ENCODE measurements at places on chromosomes 1 and 21.

- no peak for DNase-seq
Observed at GRCh38 chr1:82486969-82487368, 686.2 kb downstream of the ADGRL2 start.

- DNase-seq = peak; percentile 88
Observed at GRCh38 chr1:205325334-205325884, 3.9 kb upstream of the NUAK2 start.

- DNase-seq = no peak
Observed at GRCh38 chr1:26747048-26747447, 40.7 kb upstream of the PIGV start.

- no peak for DNase-seq
Observed at GRCh38 chr1:84089465-84089864, 54.6 kb upstream of the PRKACB start.

DNA sequence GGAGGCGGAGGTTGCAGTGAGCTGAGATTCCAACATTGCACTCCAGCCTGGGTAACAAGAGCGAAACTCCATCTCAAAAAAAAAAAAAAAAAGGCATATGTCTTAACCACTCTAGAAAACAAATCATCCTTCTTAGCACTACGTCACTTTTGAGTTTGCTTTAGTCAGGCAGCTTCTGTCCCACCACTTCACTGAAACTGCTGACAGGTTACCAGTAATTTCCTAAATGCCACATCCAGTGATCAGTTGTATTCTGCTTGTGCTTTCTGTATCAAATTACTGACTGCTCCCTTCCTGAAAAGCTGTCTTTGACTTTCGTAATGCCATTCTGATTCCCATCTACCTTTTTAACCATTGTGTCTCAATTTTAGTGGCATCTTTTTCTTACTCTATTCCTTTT, 21.7 kb downstream of the RCOR3 start:
- no peak for DNase-seq

GRCh38 chr1:205172729-205173366, 38.7 kb downstream of the DSTYK start:
- peak; percentile 47 for DNase-seq

GRCh38 chr1:238088560-238089290, 198.0 kb upstream of the ZP4 start:
- no peak for DNase-seq

GRCh38 chr1:42679364-42679983, 2.7 kb upstream of the YBX1 start:
- no peak for DNase-seq

DNA sequence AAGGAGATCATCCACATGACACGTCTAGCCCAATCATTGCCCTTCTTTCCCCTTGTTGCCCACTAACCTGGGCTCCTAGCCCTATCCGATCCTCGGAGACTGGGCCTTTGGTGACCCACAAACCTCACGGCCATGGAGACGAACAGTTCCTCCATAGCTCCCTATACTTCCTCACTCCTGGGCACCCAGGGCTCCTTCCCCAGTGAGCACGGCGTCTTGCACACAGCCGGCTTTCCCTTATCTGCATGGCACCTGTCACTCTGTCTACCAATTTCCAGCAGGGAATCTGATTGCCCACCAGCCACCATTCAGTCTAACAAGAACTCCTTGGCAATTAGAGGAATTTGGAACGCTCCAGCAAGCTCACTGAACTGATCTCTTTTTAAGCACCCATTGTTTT, 3.1 kb downstream of the GNG4 start:
- no peak for DNase-seq

- DNase-seq = no peak
Observed at GRCh38 chr1:97464305-97464704, 456.5 kb downstream of the DPYD start.

DNA sequence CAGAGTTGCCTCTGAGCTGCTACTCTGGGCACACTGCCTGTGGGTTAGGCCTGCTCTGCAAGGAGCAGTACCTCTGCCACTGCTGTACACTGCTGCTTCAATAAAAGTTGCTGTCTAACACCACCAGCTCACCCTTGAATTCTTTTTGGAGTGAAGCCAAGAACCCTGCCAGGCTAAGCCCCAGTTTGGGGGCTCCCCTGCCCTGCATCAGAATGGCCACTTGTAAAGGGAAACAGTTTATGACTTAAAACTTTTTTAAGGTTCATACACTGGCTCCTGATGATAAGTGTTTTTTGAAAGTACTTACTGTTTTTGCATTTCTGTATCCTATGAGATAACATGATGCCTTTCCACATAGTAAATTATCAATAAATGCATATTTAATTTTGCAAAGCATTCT, 310.0 kb downstream of the LMO4 start:
- DNase-seq = no peak

GRCh38 chr1:53653200-53653575, 85.8 kb downstream of the GLIS1 start:
- DNase-seq = no peak

DNA sequence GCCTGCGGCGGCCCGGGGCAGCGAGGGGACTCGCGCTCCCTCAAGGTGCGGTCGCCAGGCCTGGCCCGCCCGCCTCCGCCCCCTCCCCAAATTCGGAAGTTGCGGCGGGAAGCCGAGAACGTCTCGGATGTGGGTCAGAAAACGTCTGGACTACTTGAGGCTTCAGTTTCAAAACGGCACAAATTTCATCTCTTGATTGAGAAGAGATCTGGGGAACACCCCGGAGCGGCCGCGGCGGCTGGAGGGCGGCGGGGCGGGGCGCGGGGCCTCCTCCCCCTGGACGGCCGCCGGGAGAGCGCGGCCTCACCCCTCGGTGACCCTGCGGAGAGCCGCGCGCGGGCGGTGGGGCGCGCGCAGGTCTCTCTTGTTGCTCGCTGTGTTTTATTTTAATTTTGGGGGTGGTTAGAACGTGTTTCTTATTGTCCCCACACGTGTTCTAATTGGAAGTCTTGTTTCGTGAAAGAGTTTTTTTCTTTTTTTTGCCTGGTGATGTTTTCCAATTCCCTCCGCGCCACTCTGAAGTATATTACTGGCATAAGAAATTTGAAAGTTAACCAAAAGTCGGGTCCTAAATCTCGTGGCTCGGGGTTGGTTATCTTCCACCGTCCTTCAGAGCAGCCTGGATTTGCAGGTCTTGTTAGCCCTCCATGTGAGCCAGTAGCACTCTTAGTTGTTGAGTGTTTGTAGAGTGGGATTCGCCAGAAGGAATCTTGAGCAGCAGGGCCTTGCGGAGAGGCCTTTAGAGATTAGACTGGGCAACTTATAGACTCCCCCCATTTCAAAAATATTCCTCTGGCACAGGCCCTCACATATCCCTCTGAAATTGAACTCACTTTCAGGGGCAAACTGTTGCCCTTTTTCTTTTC, 749 bp downstream of the PCBP3 start:
- no peak for DNase-seq

DNA sequence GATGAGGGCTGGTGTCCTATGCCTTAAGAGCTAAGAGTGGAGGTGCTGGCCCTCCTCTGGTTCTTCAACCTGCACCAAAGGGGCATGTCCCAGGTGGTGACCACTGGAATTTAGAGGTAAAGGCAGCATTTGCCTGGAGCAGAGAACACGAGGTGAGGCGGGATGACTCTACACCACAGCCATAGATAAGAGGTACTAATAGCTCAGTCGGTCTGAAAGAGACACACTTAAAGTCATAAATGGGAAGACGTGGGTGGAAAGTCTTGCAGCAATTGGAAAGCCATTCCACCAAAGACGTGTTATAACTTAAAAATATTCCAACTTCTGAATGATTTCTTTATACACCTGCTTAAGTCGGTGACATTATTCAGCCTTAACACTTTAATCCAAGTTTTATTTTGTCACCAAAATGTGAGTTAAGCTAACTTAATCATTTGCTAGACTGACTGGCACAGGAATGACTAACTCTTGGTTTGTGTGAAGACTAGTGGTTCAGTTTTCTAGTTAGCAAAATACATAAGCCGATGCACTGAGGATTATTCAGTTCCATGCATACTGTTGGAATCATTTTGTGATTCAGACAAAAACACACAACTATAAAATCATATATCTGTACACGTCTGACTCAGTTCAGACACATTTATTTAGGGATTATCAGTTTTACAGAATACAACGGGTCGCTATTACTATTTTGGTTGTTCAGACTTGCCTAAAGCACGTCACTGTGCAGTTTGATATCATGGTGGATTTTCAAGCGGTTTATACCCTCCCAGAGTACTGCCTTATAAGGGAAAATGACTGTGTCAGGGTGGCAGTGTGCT, 4.6 kb upstream of the ETS2 start:
- no peak for DNase-seq

GRCh38 chr1:97119260-97120158, 397.9 kb downstream of the PTBP2 start:
- no peak for DNase-seq

DNA sequence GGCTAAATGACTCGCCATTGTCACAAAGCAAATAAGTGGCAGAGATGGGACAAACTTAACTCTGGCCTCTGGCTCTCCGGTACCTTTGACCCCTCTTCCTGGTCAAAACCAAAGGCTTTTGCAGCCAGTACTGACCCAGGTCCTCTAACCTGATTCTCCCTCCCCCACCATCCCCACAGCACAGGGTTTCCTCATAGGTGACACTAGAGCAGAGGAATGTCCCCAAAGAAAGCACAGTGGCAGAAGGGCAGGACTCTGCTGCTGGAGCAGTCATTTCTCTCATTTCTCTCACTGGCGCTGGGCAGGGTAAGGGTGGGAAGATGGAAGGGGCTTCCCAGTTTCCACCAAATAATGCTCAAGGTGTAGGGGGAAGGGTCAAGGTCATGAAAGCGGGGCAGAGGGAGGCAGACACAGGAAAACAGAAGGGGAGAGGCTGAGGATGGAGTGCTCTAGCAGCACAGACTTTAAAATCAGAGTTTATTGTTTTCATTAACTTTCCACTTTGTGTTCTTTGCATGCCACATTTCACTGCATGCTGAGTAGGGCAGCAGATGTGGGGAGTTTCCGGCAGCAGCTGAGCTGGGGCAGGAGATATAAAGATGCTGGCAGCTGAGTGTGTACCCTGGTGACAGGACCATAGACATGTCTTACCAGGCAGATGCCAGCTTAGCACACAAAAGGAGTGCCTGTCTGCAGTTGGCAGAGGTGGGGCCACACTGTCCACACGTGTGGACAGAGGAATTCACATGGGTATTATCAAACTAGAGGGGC, 80.5 kb downstream of the FAM78B start:
- no peak for DNase-seq

DNA sequence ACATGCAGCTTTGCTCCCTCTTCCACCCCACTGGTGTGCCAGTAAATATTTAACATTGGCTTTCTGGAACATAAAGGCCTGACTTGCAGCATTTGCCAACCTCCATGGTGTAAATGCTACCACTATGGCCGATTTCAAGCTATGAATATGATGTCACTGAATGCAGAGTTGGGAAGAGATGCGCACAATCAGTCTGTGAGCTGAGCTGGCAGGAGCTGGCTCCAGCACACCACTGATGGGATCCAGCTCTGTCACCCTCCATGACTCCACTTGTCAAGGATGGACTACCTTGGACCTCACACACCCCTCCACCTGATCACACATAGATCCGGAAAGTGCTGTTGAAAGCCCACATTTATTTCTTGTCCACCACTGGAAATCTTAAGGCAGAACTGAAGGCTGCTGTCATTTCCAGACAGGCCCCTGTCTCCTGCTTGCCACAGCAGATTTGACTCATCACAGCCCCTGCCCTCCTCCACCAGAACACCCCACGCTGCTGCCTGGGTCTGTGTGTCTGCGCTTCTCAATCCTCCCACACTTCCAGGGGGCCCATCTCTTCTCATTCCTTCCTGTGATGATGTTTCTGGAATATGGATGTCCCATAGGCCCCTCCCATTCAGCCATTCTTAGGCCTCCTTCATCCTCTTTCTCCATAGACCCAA, 82.2 kb upstream of the BCAR3 start:
- no peak for DNase-seq

DNA sequence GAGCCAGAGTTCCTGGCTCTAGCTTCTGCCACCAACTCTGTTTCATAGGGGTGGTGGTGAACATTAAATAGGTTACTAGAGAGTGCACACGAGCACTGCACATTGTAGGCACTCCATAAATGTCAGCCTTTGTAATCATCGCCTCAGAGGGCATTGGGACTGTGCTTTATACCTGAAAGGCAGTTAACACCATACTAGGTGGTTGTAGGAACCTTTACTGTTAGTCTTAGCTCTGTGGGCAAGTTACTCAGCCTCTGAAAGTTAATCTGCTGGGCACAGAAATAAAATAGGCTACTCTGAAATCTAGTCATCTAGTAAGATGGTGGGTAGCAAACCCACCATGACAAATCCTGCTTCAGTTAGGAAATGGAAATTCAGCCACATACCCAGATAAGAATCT, 37.6 kb downstream of the ARID1A start:
- no peak for DNase-seq

- peak; percentile 80 for DNase-seq
Observed at GRCh38 chr1:25796811-25797458, 3.1 kb upstream of the SELENON start.

GRCh38 chr1:147837964-147838292, 64.7 kb upstream of the GJA8 start:
- DNase-seq = no peak

DNA sequence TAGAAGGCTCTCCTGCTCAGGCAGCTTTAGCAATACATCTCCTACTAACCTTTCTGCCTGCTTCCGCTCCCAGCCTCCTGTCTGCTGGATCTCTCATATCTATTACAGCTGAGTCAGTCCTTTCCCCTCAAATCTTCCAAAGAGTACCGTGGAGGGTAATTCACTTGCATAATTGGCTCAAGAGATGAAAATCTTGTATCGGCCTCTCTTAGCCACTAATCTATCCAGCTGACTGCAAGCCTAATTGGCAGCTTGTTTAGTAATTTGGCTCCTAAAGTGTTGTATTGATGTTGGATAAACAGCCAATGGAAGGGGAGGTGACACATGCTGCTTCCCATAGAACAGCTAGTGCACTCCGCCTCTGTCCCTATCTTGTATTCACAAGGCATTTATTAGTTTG, 195.7 kb downstream of the GPATCH2 start:
- DNase-seq = peak; percentile 22

DNA sequence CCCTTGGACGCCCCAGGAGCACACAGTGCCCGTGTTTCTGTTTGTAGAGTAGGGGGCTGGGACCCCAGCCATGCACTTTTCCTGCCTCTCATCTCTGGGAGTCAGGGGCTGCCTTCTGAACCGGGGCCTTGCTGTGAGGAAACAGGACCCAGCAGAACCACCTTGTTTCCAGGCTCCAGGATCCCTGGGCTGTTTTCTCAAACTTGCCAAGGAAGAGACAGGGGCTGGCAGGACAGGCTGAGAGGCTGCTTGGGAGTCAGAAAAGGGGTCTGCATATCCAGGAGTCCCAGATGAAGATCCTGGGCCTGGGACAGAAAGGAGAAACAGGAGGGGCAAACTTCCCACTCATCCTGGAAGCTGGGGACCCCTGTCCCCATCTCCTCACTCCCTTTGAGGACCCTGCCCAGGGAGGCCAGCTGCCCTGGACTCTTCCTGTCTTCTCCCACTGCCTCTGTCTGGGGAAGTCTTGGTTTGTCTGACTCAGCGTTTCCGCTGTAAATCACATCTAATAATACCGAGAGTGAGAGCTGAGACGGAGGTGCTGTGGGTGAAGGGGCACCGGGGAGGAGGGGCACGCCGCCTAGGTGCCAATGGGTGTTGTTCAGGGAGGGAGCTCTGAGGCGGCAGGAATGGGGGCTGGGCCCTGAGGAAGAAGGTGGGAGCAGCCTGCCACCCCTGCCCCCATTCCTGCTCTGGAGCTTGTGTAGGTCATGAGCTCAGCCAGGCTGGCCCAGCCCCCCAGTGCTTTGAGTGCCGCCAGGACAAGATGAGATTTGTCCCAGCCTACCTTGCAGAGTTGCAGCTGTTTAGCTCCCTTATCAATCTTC, 16.7 kb downstream of the POU3F1 start:
- DNase-seq = no peak

GRCh38 chr1:60068393-60069045, 5.1 kb downstream of the C1orf87 start:
- no peak for DNase-seq

- DNase-seq = no peak
Observed at GRCh38 chr1:9302745-9303524, 10.2 kb downstream of the SPSB1 start.

Measured in Ammon's horn (tissue), 1 donor.